Stimulated activated CD8-positive, alpha-beta memory T cell treated with anti-CD3 and anti-CD28 coated beads, Interleukin-2, amount 100 ng/mL, for 1 hour (primary cell): ENCODE measurements at places on chromosomes 11 and 22.

GRCh38 chr11:6834021-6834420 is 11.5 kb upstream of the OR10A5 start:
- DNase-seq: no peak

GRCh38 chr11:101445761-101446160 is 138.0 kb downstream of the TRPC6 start:
- DNase-seq: no peak

GRCh38 chr11:71485466-71485865 is 32.5 kb downstream of the NADSYN1 start:
- DNase-seq: no peak

GRCh38 chr22:49247194-49247924 is 580.3 kb downstream of the BRD1 start:
- no peak for DNase-seq
